ACHN (cell line): ENCODE measurements at places on chromosomes 1 and 21.

- peak; percentile 65 for DNase-seq
Measured at GRCh38 chr1:203769505-203770343, 4.7 kb downstream of the LAX1 start.

DNA sequence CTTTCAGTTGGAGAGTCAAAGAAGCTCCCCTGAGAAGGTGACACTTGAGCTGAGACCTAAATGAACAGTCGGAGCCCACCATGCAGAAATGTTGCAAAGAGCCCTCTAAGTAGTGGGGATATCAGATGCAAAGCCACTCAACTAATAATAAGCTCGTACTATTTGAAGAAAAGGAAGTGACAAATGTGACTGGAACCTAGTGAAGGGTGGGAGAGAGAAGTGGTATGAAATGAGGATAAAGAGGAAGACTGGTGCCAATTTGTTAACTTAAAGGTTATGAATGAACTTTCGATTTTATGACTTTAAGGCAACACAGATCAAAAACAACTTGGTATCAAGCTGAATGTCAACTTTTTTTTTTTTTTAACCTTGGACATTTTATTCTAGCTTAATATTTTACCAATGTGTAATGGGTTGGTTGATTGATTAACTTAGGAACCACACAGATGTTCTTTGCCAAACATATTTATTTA lies 14.7 kb downstream of the LYPLAL1 start:
- DNase-seq, result peak; percentile 78

GRCh38 chr1:211715971-211716370 lies 40.5 kb upstream of the NEK2 start:
- no peak for DNase-seq

DNA sequence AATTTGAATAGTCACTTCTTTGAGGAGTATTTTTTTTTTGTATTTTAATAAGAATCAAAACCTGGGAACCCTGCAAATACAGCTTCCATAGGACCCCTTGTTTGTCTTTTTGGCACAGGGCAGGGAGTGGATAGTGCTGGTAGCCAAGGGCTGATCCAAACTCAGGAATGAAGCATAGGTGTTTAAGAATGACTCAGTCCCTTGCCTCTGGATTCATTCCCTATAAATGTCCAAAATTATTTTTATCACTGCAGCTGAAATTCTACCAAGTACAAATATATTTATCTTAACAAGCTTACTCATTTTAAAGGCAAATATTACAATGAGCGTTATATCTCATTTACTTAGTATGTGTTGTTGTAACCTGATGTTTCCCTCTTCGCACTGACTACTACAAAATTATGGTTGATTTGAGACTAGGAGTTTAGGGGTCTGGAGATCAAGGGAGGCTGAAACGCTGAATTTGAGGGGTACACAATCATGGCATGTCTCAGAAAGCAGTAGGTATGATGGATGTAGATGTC lies 278.6 kb upstream of the LYPLAL1 start:
- no peak for DNase-seq

- no peak for DNase-seq
Measured at GRCh38 chr1:106613068-106613467, 443.4 kb upstream of the PRMT6 start.

DNA sequence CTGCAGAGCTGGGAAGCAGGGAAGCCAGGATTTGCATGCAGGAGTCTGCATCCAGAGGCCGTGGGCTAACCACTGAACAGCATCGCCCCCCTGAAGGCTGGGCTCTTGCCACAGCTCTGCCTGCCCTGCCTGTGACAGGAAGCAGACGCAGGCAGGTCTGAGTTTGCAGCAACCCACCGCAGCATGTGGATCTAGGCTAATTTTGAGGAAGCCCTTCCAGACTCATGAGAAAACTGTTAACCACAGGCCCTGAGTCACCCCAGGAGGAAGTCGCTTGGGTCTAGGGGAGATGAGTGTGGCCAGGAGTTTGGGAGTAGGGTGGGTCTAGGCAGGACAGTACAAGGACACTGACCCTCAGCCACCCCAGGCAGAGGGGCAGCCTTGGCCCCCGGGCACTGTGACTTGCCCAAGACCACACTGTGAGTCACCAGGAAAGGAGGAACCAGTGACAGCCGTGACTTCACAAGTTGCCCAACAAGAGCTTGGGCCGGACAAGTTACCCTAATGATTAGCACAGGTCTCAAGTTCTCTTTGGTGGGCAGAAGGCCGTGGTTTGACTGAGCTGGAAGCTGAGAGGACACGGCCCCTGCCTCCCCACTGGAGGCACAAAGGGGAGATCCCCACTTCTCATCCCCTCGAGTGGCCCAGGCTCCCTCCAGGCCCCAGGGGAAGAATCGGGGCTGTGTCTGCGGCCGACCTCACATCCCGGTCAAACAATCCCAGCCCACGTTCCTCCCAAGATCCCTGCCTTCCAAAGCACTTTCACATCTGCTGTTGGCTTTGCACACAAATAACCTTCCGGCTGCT lies 826 bp downstream of the LAPTM5 start:
- peak; percentile 72 for DNase-seq

- no peak for DNase-seq
Measured at GRCh38 chr1:241895013-241895412, 47.0 kb downstream of the EXO1 start.

- no peak for DNase-seq
Measured at GRCh38 chr1:107833061-107833460, 131.9 kb downstream of the VAV3 start.

DNA sequence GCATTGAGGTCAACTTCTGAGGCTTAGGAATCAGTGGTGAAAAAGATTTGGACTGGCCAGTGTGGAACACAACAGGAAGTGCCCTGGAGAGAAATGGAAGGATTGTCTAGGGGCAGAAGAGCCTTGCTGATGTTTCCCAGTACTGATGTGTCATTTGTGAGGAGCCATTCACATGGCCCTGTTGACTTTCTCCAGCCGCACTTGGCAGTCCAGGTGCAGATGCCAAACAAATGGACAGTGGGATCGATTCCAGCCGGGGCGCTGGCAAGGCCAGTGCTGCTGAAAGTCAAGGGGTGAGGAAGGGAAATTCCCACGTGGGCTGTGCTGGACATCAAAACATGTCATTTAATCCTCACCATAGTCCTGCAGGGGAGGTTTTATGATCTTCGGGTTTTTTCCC lies 4.9 kb upstream of the TRIM63 start:
- no peak for DNase-seq

DNA sequence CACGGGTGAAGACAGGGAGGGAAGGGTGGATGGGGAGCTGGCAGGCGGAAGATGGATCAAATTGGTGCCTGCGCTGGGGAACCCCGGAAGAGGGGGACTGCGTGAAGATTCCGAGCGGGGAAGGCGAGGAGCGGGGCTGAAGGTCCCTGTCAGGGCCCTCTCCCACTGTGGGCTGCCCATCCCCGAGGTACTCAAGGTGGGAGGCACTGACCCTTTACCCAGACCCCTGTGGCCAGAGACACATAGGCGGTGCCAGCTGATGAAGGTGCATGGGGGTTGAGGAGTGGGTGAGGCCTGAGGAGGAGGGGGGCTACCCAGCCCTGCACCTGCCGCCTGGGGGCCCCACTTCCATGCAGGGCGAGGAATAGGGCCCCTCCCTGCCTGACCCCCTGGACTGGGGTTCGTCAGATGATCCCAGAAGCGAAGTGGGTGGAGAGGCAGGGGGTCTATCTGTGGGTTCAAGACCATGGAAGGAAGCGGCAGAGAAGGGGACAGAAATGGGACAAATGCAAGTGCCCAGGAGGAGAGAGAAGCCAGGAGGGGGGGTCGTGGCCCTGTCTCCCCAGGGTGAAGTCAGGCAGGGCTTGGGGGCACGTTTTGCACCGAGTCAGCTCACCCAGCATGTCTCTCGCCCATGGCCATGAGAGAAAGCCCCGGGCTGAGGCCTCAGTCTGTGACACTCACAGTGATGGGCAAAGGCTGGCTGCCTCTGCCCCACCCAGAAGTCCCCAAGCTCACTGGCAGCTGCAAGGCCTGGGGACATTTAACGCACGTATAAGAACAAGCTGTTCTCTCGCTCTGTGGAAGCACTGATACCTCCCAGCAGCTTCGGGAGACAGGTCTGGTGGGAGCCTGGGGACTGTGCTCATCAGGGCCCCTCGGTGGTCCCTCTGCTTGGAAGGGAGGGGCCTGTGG lies 7.0 kb upstream of the MMEL1 start:
- no peak for DNase-seq

- DNase-seq, result no peak
Measured at GRCh38 chr21:45313015-45313414, 25.3 kb upstream of the POFUT2 start.

GRCh38 chr1:22641906-22642636 lies 1.4 kb upstream of the C1QC start:
- DNase-seq, result peak; percentile 59

DNA sequence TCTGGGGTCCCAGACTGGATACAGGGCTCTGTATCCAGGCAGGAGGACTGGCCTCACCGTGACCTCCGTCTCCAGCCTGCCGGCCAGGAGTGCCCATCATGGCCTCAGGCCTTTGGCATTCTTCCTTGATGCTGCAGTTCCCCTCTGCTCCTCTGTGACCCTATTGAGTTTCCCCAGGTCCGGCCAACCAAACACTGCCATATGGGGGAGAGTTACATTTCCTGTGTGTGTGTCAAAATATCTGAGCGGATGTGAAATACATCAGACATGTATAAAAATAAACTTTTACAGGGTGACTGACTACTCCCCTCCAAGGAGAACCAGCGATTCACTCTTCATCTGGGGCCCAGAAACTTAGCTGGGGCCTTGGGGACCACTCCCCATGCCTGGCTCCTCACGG lies 10.2 kb upstream of the UBL4B start:
- no peak for DNase-seq

GRCh38 chr1:41333146-41333784 lies 28.0 kb upstream of the FOXO6 start:
- DNase-seq, result peak; percentile 25

- no peak for DNase-seq
Measured at GRCh38 chr21:28938726-28939125, 54.0 kb downstream of the LTN1 start.

- no peak for DNase-seq
Measured at GRCh38 chr21:38734646-38735365, 70.9 kb upstream of the ETS2 start.

GRCh38 chr1:77942400-77943140 lies 36.3 kb downstream of the FUBP1 start:
- no peak for DNase-seq

- peak; percentile 10 for DNase-seq
Measured at GRCh38 chr1:31412732-31413404, at the start of gene SERINC2. Gene SERINC2 (plus strand): TSS chr1:31413213. CDS start chr1:31413266, 53 bp downstream.

DNA sequence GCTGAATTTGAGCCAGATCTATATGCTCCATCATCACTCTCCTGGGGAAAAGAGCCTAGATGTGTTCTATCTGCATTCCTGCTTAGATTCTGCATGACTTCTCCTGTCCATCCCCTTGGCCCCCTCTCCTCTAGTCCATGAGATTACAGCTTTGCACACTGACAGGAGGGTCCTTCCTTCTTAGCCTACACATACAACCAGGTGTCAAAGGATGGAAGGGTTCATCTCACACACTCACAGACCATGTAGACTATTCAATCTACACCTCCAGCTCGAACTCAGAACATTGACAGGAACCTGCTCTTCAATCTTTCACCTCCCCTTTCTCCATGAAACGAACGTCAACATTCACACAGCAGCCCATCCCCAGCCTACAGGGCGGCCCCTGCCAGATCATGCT lies 13.8 kb downstream of the C1orf116 start:
- no peak for DNase-seq
